Endothelial cell of umbilical vein (primary cell): ENCODE measurements at places on chromosomes 1 and 21. TPM values are rescaled to one million over a fixed set of nuclear protein-coding genes. Genes with fewer than 3 reads are reported as not detected.

- H3K27ac ChIP-seq = no peak overlapping the region
- H3K4me3 ChIP-seq = no peak overlapping the region
- no peak for DNase-seq
- H3K36me3 ChIP-seq = no peaks in the 10 kb centered on the region
- no peaks in the 10 kb centered on the region for H3K4me1 ChIP-seq
These were observed 94.7 kb upstream of the ACTRT2 start for GRCh38 chr1:2926447-2927055.

DNA sequence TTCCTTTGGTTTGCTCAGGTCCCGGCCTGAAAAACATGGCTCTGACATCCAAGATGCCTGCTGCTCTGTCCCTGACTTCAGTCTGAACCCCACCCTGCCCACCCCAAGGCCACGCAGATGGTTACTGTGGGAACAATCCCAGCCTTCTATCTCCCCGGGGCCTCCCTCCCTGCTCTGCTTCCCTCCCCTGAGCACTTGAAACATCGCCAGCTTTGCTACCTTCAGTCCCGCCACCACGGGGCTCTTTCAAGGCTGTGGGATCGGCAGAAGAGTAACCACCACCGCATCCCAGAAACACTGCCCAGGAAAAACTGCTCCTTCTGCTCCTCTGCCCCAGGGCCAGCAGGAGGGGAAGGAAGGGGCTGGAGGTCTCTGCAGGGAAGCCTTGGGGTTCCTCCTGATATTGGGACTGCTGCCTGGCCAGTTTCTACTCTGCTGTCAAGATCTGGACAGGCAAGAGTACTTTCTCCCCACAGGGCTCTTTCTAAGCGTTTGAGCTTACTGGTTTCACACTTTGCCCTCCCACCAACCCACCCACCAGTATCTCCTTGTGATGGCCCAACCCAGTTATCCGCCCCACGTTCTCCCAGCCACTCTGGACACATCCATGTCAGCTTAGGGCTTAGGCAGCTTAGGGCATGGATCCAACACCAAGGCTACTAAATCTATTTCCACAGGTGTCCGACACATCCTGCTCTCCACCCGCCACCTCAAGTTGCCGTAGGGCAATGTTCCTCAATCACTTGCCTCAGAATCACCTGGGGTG lies 8.4 kb downstream of the ETNK2 start:
- no peak overlapping the region for H3K27ac ChIP-seq
- H3K4me3 ChIP-seq = no peak overlapping the region
- H3K27me3 ChIP-seq = no peaks in the 10 kb centered on the region
- no peak for DNase-seq
- no peaks in the 10 kb centered on the region for H3K36me3 ChIP-seq

DNA sequence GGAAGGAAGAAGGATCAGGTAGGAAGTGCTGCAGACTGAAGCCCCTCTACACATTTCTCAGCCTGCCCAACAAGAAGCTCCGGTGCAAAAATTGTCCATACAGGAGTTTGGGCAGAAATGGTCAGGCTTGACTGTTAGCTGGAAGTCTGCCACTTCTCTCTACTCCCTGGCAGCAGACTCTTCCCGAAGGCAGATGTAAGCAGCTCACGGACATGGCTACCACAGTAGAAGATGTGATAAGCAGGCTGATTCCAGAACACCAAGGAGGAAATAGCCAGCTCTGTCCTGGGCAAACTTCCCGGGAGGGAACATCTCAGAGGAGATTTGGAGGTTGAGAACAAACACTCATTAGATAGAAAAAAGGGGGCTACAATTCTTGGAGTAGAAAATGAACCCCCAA lies 52.6 kb downstream of the TRABD2B start:
- H3K4me1 ChIP-seq = no peaks in the 10 kb centered on the region
- DNase-seq = no peak
- no peaks in the 10 kb centered on the region for H3K27me3 ChIP-seq

- H3K27ac ChIP-seq = no peak overlapping the region
- no peaks in the 10 kb centered on the region for H3K4me1 ChIP-seq
- no peaks in the 10 kb centered on the region for H3K36me3 ChIP-seq
- H3K4me3 ChIP-seq = no peak overlapping the region
- DNase-seq = no peak
These were observed 67.5 kb downstream of the IGSF21 start for GRCh38 chr1:18175051-18175450.

Gene TMEM50B
- total RNA-seq = 29.3 and 29.7 TPM in 2 replicates

Gene PI4KB
- total RNA-seq = 58.3 and 60.9 TPM in 2 replicates

Gene GPR61
- not detected in 2 replicates for total RNA-seq

Gene LYST
- 8.9 and 9.6 TPM in 2 replicates for total RNA-seq
